ENCODE measurements at places on chromosomes 3 and 15. TPM values are rescaled to one million over a fixed set of nuclear protein-coding genes. Genes with fewer than 3 reads are reported as not detected.

IL20RB gene
- 2.7 TPM for total RNA-seq

CSNK1G1 gene
- 20.6 TPM for total RNA-seq

EOMES gene
- not detected for total RNA-seq

DNAJB8 gene
- total RNA-seq = not detected

IDH3A gene
- total RNA-seq = 29.0 TPM

CHRM5 gene
- total RNA-seq = under 0.01 TPM

GOLGA6L4 gene
- total RNA-seq = 0.37 TPM

PLCH1 gene
- under 0.01 TPM for total RNA-seq

PLSCR2 gene
- total RNA-seq = not detected

GHSR gene
- not detected for total RNA-seq

BAHD1 gene
- 4.0 TPM for total RNA-seq

CFAP20DC gene
- 1.6 TPM for total RNA-seq

CNTN4 gene
- total RNA-seq = 2.9 TPM

BBX gene
- 52.9 TPM for total RNA-seq

IFT122 gene
- total RNA-seq = 20.2 TPM

PCYT1A gene
- total RNA-seq = 76.5 TPM

UBAP1L gene
- 0.71 TPM for total RNA-seq

KY gene
- total RNA-seq = 0.28 TPM
